ENCODE measurements at places on chromosomes 12 and 14.

DNA sequence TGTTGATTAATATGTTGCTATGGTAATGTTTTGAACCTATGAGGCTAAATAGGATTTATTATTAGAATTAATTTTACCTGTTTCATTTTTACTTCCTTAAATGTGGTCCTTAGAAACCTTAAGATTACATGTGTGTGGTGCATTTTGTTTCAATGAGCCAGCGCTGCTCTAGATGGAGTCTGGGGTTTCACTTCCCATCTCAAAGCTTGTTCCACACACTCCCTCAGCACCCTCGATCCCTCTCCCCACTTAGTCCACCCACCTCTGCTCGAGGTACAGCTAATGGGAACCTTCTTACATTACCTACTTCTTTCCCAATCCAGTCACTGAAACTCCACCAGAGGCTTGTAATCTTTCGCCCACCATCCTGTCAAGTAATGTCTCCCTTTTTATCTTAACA is 205.2 kb downstream of the PAX9 start:
- DNase-seq: no peak

- DNase-seq: no peak
Observed at GRCh38 chr14:60166142-60166541, 944 bp upstream of the DHRS7 start.

- peak; percentile 31 for DNase-seq
Observed at GRCh38 chr12:122421821-122422729, at the start of gene CLIP1. TSS of gene CLIP1 (minus strand) at chr12:122422669. CDS start at chr12:122380452, 42,217 bp downstream.

DNA sequence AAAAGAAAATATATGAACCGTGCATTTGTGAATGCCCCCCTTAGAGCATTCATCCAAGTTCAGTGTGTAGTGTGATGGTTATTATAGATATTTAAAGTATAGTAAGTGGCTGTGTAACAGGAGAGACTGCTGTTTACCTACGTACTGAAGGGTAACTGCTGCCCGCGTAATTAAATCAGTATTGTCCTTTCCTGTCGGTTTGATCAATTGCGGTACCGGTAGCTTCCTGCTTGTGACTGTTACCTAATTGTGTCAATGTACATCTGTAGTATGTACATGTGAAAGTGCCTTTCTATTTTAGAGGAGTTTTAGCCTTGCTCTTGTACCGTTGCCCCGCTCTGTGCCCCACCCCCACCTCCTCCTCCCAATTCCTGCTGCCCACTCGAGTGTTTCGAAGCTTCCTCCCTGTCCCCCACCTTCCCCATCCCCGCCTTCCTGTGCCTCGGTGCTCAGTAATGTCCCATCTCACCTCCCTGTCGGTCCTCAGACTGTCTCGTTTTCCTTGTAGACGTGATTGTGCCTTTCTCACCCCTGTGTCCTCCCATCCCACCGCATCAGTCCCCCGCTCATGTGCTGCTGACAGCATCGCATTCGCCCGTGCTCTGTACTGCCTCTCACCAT is 75.0 kb downstream of the KICS2 start:
- no peak for DNase-seq

DNA sequence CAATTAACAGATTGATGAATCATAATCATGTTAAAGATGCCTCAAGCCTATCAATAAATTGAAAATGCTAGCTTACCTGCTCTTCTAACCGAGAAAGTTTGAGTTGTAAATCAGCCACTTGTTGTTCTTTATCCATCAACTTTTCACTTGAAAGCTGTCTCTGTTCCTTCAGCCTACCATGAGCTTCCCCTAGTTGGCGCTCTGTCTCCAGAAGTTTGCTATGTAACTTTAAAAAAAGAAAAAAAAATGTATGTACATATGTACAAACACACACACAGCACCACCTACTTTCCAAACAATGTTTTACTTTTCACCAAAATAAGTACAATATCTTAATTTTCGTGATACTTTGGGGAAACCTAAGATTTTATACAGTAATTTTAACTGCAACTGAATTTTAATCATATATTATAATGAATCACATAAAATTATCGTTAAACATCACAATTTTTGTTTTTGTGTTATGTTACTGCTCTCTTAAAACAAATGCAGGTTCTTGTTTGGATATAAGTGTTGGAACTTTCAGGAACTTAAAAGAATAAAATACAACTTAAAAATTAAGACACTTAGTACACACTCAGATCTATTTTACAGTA is 101.2 kb downstream of the EEA1 start:
- peak; percentile 8 for DNase-seq

- no peak for DNase-seq
Observed at GRCh38 chr14:42047421-42048055, 440.9 kb downstream of the LRFN5 start.

GRCh38 chr14:46048127-46048526 is 603.5 kb downstream of the RPL10L start:
- no peak for DNase-seq

GRCh38 chr14:68669603-68670358 is 123.1 kb downstream of the ZFP36L1 start:
- no peak for DNase-seq

DNA sequence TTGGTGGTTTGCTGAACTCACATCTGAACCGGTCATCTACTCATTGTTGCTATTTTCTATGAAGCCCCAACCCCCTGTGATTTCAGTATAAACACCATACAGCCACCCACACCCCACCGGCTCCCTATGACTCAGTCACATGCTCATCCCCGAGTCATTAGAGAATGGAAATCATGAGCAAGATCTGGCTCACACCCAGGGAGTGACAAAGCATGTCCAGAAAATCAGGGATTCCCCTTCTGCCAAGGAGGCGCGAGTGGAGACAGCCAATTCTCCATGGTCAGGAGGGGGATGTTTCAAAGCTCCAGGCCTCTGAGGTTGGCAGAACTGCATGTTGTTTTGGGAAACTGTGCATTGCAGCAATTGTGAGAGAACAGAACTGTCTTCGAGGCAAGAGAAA is 657.5 kb upstream of the TBX3 start:
- DNase-seq: no peak

- DNase-seq: no peak
Observed at GRCh38 chr14:50059763-50060616, 56.4 kb downstream of the VCPKMT start.

- no peak for DNase-seq
Observed at GRCh38 chr12:46942579-46942978, 116.8 kb upstream of the SLC38A4 start.

GRCh38 chr12:45522227-45522626 is 207.3 kb upstream of the ARID2 start:
- no peak for DNase-seq

DNA sequence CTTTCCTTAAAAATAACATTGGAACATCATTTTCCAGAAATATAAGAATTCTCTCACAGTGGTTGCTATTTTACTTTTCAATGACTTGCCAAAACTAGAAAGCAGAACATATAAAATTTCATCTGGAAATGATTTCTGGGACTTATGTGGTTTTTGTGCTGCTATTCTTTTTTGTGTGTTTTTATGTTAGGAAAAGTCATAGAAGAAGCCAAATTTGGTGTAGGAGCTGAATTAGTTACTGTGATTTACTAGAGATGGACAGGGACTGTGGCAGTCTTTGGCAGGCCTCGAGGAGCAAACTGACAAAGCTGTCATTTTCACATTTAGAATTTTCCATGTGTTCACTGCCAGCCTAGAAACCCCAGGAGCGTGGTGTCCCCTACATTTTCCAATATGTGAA is 38.3 kb upstream of the LDHB start:
- no peak for DNase-seq

- no peak for DNase-seq
Observed at GRCh38 chr14:102189874-102190273, 50.2 kb downstream of the WDR20 start.

DNA sequence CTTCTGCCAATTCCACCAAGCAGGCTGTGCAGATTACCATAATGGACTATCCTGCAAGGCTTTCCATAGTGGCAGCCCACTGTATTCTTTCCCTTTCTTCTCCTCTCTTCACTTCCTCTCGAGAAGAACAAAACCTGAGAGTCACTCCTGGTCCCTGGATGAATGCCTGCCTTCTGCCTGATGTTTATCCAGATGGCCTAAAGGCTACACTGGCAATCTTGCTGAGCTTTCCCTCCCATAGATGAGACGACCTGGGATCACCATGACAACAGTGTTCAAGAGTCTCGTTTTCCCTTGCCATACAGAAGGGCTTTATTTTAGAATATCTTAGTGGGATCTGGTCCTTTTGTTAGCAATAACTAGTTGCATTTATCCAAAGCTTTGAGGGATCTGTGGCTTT is 142.3 kb downstream of the RTN1 start:
- DNase-seq: no peak
